ENCODE measurements at places on chromosomes 1 and 21.

DNA sequence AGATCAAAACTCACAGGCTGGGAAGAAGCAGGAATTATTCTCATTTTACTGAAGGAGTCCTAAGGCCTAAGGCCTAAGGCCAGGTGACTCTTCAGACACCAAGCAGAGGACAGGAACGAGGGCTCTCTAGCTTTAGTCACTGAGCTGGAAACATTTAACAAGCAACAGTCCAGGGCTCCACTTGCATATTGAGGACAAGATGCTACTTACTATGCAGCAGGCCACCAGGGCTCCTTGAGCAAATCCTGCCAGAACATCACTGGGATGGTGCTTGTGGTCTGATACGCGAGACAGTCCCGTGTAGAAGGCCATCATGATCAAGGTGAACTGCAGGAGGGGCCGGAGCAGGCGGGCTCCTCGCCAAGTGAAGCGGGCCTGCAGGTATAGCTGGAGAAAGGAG, 67.6 kb downstream of the PLPP3 start:
- no peak for DNase-seq

DNA sequence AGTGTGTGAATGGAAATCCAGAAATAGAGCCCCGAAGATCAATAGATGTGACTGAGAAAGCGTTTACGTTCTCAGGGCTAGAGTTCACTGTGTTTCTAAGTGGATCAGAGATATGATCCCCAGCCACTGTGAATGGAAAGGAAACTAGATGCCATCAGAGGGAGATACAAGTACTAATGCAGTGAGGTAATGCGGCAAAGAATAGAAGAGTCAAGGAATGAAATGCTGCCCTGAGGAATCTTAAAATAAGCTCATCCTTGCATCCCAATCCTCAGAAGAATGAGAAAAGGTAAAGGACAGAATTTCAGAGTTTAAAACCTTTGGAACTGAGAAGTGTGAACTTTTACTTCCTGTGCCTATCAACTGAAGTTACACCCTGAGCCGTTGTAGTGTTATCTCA, 165.5 kb upstream of the ESRRG start:
- DNase-seq: no peak

- DNase-seq: no peak
Observed at GRCh38 chr1:153563991-153564390, 1.7 kb downstream of the S100A2 start.

GRCh38 chr1:17078991-17079868, 25.4 kb upstream of the SDHB start:
- no peak for DNase-seq

GRCh38 chr1:32538887-32539583, at the start of gene ZBTB8A:
Gene ZBTB8A (plus strand): TSS chr1:32539427. CDS start chr1:32592932, 53,505 bp downstream.
- DNase-seq: peak; percentile 34

Data from NCI-H748 treated with DMSO at 0.1 percent for 48 hours (cell line).